ENCODE measurements at places on chromosomes 5 and 9.
A peak's percentile ranks its signal among the peaks of the same experiment; 100 is the strongest.

DNA sequence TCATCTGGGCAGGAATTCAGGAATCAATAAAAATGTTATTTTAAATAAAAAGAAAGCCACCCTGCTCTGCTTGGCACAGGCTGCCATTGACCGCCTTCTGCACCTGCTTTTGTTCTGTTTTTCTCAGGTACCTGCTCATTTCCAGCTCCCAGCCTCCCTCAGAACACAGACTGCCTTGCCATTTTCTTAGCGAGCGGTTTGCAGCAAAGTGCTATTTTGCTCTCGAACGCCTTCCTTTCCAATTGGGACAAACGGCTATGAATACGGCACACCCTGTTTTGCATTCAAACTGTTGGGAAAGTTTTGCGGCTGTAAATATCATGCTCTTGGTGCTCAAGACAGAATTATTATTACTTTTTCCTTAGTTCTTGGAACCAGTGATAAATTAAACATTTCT, 25.1 kb upstream of the FCN1 start:
- no peak for DNase-seq

DNA sequence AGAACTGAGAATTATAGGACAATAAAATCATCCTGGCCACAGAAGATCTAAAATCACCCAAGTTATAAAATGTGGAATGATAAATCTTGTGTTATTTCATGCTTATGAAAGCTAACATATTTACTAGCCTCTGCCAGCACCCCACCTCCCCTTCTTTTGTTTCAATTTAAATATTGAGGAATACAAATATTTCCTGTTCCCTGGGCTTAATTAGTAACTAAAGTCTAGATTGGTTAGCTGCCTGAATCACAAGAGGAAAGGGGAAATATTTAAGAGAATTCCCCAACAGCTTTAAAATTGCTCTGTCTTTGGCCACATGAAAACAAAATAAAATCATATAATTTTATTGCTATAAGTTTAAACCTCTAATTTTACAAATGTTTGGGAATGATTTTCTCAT, 287.0 kb downstream of the PRELID2 start:
- DNase-seq = no peak

DNA sequence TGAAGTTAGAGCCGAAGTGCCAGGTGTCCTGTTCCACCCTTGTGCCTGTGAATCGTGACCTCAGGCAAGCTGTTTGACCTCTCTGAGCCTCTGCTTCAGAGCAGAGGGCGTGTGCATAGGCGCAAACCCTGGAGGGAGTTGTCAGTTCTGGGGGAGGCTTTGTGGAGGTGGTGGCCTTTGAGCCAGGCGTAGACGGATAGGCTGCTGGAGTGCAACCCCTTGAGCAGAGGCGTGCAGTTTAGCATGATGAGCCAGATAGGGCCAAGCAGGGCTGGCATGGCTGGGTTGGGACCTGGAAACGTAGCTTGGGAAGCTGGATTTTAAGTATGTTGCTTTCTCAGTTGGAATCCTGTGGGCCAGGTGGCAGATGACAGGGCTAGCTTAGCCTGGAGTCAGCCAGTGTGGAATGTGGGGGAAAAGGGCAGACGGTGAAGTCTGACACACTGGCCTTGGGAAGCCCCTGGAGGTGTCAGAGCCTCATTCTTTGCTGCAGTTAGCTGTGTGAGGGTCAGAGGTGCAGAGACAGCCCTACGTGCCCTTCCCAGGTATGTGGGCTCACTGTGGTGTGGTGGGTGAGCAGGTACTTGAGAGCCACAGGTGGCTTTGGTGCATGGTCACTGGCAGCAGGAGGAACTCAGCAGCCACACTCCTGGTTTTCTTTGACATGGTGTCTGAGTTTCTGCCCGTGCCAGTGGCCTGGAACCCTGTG, 93.4 kb downstream of the DAB2IP start:
- DNase-seq = no peak

GRCh38 chr5:170446365-170446764, 57.2 kb upstream of the KCNMB1 start:
- no peak for DNase-seq

- no peak for DNase-seq
These were observed 162.2 kb downstream of the GLIS3 start for GRCh38 chr9:4137681-4138099.

GRCh38 chr9:79623799-79624721, 52.3 kb downstream of the TLE4 start:
- peak; percentile 42 for DNase-seq

DNA sequence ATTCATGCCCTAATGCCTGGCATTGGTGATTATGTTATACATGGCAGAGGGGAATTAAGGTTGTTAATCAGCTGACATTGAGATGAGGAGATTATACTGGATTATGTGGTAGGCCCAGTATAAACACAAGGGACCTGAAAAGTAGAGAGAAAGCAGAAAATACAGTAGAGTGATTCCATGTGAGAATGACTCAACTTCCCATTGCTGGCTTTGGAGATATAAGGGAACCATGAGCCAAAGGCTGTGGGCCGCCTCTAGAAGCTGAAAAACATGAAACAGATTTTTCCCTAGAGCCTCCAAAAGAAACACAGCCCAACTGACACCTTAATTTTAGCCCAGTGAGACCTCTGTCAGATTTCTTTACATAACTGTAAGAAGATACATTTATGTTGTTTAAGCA, 65.0 kb upstream of the CTXN3 start:
- no peak for DNase-seq

DNA sequence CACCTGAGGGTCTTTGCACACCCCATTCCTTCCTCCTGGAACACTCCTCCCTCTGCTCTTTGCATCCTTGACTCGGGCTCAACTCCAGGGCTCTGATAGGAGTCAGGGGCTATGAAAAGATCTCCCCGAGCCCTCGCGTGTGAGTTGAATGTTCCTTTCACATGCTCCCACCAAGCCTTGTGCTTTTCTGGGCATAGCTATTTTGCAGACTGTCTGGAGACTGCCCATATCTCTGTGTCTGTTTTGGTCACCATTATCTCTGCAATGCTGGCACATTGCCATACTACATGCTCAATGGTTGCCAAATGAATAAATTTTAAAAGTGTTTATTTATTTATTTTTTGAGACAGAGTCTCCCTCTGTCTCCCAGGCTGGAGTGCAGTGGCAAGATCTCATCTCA, 56.9 kb upstream of the PLPP1 start:
- DNase-seq = no peak

- DNase-seq = no peak
These were observed 4.4 kb upstream of the GNG10 start for GRCh38 chr9:111657051-111657450.

DNA sequence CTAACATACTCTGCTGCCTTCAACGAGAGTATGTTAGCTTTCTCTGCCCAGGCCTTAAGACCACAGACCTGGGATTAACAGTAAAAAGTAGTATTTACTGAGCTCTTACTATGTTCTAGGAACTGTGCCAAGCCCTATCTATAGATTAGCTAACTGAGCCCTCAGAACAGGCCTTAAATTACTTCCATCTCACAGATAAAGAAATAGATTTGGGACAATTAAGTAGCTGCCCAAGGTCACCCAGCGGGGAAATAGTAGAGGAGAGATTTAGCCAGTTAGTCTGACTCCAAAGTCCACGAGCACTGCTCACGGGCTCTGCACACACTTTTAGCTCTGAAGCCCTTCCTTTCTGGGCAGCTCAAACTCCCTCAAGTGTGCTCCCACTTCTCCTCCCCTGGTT, 64.5 kb upstream of the EQTN start:
- no peak for DNase-seq

DNA sequence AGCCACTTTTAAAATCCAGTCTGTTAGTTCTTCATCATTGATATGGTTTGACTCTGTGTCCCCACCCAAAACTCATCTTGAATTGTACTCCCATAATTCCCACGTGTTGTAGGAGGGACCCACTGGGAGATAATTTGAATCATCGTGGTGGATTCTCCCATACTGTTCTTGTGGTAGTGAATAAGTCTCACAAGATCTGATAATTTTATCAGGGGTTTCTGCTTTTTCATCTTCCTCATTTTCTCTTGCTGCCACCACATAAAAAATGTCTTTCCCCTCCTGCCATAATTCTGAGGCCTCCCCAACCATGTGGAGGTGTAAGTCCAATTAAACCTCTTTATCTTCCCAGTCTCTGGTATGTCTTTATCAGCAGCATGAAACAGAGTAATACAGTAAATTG, 26.9 kb upstream of the SH3TC2 start:
- no peak for DNase-seq

DNA sequence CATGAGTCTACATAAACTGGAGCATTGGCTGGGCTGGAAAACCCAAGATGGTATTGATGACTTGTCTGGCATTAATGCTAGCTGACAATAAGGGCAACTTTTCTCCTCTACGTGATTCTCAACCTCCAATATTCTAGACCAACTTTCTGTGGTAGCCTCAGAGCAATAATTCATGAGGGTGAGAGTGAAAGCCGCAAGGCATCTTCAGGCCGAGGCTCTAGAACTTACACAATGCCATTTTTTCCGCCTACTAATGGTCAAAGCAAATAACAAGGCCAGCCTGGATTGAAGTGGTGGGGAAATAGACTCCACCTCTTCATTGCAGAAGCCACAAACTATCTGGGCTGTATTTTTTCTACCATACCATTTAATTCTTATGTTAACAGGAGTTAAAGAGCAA, 267.4 kb downstream of the GABRG2 start:
- DNase-seq = no peak

DNA sequence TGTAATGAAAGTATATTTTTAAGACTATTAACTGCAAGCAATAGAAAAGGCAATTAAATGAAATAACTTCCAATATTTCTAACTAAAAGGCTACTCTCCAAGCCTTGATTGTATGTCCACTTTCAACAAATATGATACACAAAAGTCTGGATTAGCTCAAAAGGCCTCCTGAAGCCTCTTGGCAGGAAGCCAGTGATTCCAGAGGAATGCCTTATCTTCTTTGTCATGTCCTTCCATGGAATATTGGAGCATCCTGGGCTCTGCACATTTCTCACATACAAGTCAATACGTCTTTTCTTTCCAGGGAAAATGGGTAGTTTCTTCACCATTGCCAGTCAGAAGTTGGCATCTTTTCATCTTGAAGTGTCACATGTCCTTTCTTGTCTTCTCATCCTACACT, 357.8 kb downstream of the KDM4C start:
- no peak for DNase-seq

DNA sequence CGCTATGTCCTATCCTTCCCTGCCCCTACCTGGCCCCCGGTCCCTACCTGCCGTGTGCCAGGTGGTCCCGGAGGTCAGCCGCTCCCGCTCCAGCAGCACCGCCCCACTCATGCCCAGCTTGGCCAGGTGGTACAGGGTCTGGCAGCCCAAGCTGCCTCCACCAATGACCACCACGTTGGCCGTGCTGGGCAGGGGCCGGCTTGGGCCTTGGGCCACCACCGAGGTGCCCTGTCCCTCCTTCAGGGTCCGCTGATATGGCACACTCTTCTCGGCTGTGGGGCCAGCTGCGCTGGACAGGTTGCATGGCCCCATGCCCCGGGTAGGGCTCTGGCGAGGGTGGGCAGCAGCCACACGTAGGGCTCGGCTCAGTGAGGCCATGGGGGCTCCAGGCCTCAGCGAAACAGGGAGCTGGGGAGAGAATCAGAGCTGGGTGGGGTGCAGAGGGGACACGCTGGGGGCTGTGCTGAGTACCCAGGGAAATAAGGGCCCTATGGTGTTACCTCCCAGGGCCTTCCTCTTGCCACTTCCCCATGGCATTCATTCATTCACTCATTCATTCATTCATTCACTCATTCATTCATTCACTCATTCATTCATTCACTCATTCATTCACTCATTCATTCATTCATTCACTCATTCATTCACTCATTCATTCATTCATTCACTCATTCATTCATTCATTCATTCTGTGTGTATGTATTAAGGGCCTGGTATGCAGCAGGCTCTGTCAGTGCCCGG, 4.2 kb downstream of the SARDH start:
- DNase-seq = no peak

- no peak for DNase-seq
These were observed 48.6 kb downstream of the NUP214 start for GRCh38 chr9:131173995-131174394.

- peak; percentile 30 for DNase-seq
These were observed 31.7 kb upstream of the NR3C1 start for GRCh38 chr5:143435210-143435657.
